Right lung (tissue), 10 donors: ENCODE measurements at places on chromosomes 7 and 10. TPM values are rescaled to one million over a fixed set of nuclear protein-coding genes. Genes with fewer than 3 reads are reported as not detected.

- DNase-seq: no peak
These were observed 58.1 kb downstream of the NRP1 start for GRCh38 chr10:33276282-33276923.

DNA sequence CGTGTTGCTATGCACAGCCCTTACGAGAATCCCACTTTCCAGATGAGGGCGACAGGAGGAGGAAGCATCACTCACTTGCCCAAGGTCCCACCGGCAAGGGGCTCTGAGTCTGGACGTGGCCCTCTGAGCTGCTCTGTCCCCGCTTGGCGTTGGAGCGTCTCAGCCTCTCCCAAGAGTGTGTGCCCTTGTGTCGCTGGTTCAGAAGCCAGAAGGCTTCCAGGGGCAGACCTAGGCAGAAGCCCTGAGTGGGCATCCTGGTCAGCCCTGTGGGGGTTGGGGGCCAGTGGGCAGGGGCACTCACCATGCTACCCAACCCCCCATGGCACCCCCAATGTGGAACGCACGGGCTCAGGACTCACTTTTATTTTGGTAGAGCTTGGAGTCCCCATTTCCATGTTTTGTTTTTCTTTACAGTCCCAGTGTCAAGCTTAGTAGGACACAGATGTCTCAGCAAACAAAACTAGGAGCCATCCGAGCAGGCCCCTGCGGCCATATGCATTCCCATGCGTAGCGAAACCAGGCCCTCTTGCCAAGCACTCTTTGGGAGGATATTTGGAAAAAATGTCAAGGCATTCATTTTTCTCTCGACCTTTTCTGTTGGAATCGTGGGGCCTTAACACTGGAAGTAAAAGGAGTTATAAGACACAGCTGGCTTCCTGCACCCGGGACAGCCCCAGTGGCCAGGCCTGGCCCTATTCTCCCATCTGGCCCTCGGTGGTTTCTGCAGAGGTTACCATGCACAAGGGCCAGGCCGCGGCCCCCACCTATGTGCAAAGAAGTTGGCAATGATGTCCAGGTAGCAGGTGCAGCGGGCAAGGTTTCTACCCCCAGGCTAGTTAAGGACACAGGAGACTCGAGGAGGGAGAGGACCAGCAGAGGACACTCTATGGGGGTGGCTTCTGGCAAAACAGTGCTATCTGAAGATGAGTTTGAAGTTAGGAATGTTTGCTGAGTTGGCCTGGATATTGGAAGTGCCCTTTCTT lies 97.0 kb downstream of the LHPP start:
- DNase-seq: no peak

DNA sequence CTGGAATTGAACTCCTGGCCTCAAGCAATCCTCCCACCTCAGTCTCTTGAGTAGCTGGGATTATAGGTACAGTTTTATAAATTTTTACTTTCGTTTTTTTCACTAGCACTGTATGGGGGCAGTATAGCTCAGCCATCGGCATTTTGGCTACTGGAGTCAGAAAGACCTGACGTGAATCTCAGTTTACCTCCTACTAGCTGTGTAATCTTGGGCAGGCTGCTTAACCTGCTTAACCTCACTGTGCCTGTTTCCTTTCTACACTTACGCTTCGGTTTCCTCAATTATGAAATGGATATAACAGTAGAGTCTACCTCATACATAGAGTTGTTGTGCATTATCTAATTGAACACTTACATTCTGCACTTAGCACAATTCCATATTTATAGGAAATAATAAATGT lies 16.7 kb downstream of the STN1 start:
- no peak for DNase-seq

- peak; percentile 75 for DNase-seq
These were observed 4.1 kb upstream of the PLAU start for GRCh38 chr10:73906524-73907447.

DNA sequence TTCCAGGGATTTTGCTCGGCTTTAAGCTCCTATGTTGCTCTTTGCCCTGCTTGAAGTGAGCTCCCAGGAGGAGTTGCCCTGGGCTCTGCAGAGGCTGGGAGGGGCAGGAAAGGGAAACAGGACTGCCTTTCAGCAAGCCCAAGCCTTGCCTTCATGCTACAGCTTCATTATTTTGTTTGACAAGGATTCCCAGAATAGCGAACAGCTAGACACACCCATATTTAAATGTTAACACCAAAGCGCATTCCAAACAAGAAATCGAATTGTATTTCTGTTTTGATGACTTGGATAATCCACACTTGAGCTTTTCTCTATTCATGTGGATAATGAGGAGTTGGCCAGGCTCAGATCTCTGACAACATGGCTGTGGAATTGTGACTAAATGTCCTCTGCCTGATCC lies 6.3 kb downstream of the KIAA1217 start:
- no peak for DNase-seq

DNA sequence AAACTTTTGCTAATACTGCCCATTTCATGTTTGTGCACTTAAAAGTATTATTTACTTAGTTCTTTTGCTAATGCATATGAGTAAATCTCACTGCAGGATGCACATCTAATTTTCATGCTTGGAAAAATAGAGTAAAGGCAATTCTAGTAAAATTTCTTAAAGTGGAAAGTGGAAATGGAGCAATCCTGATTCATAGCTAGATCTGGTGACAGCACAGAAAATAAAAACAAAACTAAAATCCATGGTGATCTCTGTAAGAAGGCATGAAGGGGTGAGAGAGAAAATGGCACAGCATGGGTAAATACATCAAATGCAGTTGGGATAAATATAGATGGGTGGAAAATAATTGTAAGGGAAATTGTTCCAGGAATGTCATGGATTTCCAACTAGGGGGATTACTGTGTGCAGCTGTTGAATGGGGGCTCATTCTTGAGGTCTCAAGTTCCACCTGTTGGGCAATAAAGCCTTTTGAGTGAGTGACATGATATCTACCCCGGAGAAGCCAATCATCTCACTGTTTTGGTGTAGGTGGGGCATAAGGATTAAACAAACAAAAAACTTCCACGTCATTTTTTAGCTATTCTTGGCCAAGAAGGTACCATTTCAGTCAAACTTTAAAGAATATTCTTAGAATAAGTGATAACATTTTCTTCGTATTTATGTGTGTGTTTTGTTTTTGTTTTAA lies 1.7 kb upstream of the MCU start:
- DNase-seq: no peak

SPDYE1 gene
- polyA plus RNA-seq: 1.8 TPM
